Testis (tissue), 5 donors: ENCODE measurements at places on chromosomes 3 and 15. TPM values are rescaled to one million over a fixed set of nuclear protein-coding genes. Genes with fewer than 3 reads are reported as not detected.
A peak's percentile ranks its signal among the peaks of the same experiment; 100 is the strongest.

The P2RY13 gene
- 1.7 TPM for polyA plus RNA-seq

The CEMIP gene
- 7.5 TPM for polyA plus RNA-seq

The HYAL3 gene
- polyA plus RNA-seq: 27.9 TPM

The MYLK gene
- 151 TPM for polyA plus RNA-seq

The DPPA2 gene
- 4.9 TPM for polyA plus RNA-seq

The SLC51A gene
- 60.6 TPM for polyA plus RNA-seq

The MOBP gene
- 19.5 TPM for polyA plus RNA-seq

The UTS2B gene
- polyA plus RNA-seq: 12.3 TPM

The RTP1 gene
- polyA plus RNA-seq: 0.59 TPM

The CSTA gene
- 2.8 TPM for polyA plus RNA-seq

The GADL1 gene
- polyA plus RNA-seq: 0.30 TPM

DNA sequence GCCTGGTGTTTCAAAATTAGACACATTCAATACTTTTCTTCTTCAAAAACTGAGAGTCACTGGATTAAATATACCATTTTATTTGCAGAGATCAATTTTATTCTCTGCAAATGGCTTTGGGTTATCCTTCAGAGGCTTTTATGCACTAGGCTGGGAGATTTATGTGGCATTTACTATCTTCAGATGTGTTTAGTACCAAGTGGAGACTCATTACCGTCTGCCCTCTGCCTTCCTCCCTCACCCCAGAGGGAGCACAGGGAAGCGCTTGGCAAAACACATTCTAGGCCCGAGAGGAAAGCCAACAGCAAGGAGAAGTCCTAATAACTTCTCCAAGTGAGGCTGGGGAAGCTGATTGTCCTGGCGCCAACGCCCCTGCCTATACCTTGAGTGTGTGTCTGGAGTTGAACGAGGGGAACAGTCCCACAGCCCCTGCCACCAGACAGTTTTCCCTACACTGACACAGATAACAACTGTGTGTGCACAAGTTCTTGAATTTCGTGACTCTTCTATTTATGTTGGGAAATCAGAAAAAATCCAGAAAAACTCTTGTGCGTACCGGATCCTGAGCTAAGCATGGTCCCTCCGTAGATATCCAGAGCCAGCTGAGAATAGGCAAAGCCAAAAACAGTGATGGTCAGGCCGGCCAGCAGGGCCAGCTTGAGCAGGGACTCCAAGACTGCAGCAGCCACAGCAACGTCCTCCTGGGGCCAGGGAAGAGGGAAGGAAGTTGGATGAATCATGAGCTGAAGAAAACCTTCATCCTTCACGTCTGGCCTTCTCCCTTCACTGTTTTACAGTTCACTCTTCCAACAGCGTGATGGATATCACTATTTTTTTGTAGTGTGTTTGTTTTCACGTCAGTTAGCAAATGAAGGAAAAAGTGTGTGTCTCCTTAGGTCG lies 26.6 kb downstream of the RFT1 start:
- no peaks in the 10 kb centered on the region for H3K36me3 ChIP-seq
- H3K4me3 ChIP-seq: no peak overlapping the region
- DNase-seq: no peak
- H3K27ac ChIP-seq: no peak overlapping the region
- H3K4me1 ChIP-seq: no peaks in the 10 kb centered on the region
- no peaks in the 10 kb centered on the region for H3K27me3 ChIP-seq

DNA sequence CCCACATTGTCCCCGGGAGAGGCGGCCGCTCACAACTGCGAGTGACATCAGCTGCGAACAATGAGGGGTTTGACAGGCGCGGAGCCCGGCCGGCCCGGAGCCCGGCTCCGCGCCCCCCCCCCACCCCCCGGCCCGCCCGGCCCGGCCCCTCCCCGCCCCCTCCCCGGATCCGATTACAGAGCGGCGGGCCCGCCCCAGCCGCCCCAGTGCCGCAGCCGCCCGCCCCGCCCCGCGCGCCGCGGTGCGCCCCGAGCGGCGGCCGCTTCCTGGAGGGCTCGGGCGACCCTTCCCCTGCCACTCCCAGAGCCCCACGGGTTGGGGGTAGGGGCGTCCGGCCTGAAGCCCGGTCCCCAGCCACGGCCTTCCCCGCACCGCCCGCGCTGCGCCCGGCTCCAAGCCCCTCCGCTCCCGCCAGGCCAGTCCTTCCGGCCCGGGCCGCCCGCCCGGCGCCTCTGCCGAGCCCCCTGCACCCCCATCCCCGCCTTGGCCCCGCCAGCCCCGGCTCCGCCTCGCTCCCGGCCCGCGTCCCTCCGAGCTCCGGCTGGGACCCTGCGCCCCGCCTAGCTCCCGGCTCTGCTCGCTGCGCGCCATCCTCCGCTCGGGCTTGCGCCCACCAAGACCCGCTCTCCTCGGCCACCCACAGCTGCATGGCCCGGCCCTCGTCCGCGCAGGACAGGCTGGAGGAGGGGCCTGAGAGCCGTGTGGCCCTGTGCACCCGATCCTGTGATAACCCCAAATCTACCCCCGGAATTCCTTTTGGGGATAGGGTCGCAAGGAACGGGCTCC lies at the start of gene PCBP4:
Gene PCBP4, minus strand, starts transcription at position 71 of the 786 bp plus-strand sequence. CDS start 6,214 bp downstream, outside the sequence.
- peak within 1 kb of the TSS; percentile 60 for H3K4me3 ChIP-seq
- peaks cover 33% of the 10 kb centered on the region for H3K4me1 ChIP-seq
- no peaks in the 10 kb centered on the region for H3K36me3 ChIP-seq
- DNase-seq: peak; percentile 56

DNA sequence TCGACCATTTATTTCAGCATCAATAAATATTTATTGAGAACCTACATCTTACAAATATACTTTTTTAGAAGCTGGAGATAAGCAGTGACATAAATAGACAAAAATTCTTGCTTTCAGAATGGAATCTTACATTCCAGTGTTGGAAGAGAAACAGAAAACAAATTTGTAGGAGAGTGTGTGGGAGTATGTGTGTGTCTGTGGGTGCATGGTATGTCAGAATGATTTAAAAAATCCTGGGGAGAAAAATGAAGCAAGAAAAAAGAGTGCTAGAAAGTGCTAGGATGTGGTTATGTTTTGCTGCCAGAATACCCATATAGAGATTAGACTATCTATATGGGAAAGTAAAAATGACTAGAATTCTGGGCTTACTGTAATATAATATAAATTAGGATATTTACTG lies 561.7 kb upstream of the SGO1 start:
- H3K4me3 ChIP-seq: no peak overlapping the region
- H3K27ac ChIP-seq: no peak overlapping the region
- H3K27me3 ChIP-seq: no peaks in the 10 kb centered on the region
- no peaks in the 10 kb centered on the region for H3K36me3 ChIP-seq

DNA sequence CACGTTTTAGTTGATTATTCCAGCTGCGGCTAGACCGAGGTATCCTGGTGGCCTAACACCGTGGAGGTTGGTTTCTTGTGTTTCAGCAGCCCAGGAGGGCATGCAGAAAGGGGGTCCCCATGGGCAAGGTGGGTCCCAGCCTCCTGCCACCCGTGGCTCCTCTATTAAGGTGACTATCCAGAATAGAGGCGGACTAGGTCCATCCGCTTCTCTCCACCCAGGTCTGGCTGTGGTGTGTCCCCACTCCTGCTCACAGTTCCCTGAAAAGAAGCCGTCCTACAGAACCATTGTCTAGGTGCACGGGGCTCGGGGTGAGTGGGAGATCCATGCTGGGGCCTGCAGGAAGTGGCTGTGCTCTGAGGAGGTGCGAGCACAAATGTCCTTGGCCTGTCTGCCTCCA lies 81.5 kb downstream of the WNT7A start:
- no peak overlapping the region for H3K4me3 ChIP-seq
- no peak overlapping the region for H3K27ac ChIP-seq
- H3K4me1 ChIP-seq: no peaks in the 10 kb centered on the region
- DNase-seq: no peak

- no peaks in the 10 kb centered on the region for H3K27me3 ChIP-seq
- no peaks in the 10 kb centered on the region for H3K36me3 ChIP-seq
- H3K4me3 ChIP-seq: no peak overlapping the region
- H3K4me1 ChIP-seq: no peaks in the 10 kb centered on the region
These were observed 159.7 kb upstream of the ARHGEF26 start for GRCh38 chr3:153961494-153961893.

GRCh38 chr3:60553144-60553543 lies 698.1 kb downstream of the FHIT start:
- H3K27ac ChIP-seq: no peak overlapping the region
- no peaks in the 10 kb centered on the region for H3K36me3 ChIP-seq
- no peak overlapping the region for H3K4me3 ChIP-seq
- no peaks in the 10 kb centered on the region for H3K27me3 ChIP-seq
- DNase-seq: no peak

- no peaks in the 10 kb centered on the region for H3K27me3 ChIP-seq
- no peak overlapping the region for H3K27ac ChIP-seq
- H3K4me1 ChIP-seq: no peaks in the 10 kb centered on the region
- DNase-seq: no peak
These were observed 276.6 kb downstream of the ZNF621 start for GRCh38 chr3:40801284-40801741.

- H3K27me3 ChIP-seq: no peaks in the 10 kb centered on the region
- no peak for DNase-seq
- H3K4me3 ChIP-seq: no peak overlapping the region
These were observed 315.8 kb upstream of the ROBO2 start for GRCh38 chr3:76724075-76724474.

DNA sequence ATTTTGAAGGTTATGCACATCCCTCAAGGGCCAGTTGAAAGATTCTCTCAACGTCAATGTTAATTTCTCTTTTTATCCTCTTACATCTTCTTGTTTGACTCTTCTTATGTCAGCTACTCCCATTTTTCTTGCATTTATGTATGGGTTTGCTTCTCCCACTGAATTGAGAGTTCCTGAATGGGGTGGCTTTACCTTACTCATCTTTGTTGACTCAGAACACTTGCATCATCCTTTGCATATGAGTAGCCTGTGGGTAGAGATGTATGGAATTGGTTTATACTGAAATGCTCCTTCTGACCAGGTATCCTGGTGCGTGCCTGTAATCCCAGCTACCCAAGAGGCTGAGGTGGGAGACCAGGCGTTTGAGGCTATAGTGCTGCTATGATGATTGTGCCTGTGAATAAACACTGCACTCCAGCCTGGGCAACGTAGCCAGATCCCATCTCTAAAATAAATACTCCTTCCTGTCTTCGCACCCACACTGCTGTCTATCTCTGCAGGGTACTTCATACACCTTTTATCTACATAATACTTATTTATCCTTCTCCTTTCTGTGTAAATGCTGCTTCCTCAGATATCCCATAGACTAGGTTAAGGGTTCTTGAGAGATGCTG lies 123.6 kb upstream of the DPH6 start:
- H3K4me1 ChIP-seq: no peaks in the 10 kb centered on the region
- DNase-seq: no peak

GRCh38 chr3:57421336-57421735 lies 122.8 kb downstream of the DNAH12 start:
- H3K4me1 ChIP-seq: no peaks in the 10 kb centered on the region
- no peaks in the 10 kb centered on the region for H3K27me3 ChIP-seq
- no peaks in the 10 kb centered on the region for H3K36me3 ChIP-seq

GRCh38 chr3:33211444-33211843 lies 7.2 kb downstream of the SUSD5 start:
- no peak overlapping the region for H3K4me3 ChIP-seq
- no peak for DNase-seq
- H3K36me3 ChIP-seq: no peaks in the 10 kb centered on the region
- no peaks in the 10 kb centered on the region for H3K27me3 ChIP-seq
